ENCODE measurements at places on chromosomes 12 and 14.

DNA sequence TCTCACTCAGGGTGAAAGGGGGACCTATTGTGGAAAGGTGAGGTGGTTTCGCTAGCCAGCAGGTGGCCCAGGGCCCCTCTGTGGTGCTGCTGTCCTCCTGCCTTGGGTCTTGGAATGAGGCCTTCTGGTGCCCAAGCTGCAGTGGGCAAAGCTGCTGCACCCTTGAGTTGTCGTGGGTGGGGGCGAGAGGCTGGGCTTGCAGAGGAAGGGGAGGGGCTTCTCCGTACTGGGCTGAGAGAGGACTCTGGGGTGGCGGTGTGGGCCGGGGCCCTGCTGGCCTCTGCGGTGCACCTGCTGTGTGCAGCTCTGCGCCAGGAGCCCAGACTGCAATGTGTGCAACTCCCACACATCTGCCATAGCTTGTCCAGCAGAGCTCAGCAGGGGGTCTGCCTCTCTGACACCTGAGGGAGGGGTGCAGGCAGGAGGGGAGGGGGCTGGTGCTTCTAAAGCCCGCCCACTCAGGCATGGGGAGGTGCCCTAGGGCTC, 145.8 kb downstream of the KIF26A start:
- H3K27ac ChIP-seq, result no peak overlapping the region
- peaks cover 6% of the 10 kb centered on the region for H3K36me3 ChIP-seq
- H3K27me3 ChIP-seq, result peaks cover 5% of the 10 kb centered on the region
- no peak overlapping the region for H3K4me3 ChIP-seq
- no peaks in the 10 kb centered on the region for H3K4me1 ChIP-seq

DNA sequence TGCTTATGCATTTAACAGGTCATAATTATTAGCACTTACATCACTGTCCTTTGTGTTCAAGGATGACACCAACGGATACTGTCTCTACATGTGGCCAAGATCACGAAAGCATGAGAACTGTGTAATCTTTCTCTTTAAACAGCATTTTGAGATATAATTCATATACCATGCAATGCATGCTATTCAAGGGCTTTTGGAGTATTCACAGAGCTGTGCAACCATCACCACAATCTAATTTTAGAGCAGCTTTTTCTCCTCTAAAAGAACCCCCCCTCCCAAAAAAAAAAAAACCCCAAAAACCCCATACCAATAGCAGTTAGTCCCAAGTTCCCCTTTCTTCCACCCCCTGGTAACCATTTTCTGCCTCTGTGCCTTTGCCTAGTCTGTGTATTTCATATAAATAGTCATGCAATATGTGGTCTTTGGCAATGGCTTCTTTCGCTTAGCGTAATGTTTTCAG, 60.6 kb downstream of the SPRING1 start:
- DNase-seq, result no peak
- no peaks in the 10 kb centered on the region for H3K36me3 ChIP-seq
- H3K4me1 ChIP-seq, result peaks cover 15% of the 10 kb centered on the region

GRCh38 chr14:97290977-97291376, 493.8 kb downstream of the VRK1 start:
- H3K4me1 ChIP-seq, result no peaks in the 10 kb centered on the region
- no peak overlapping the region for H3K27ac ChIP-seq
- no peak for DNase-seq
- H3K36me3 ChIP-seq, result peaks cover 4% of the 10 kb centered on the region

DNA sequence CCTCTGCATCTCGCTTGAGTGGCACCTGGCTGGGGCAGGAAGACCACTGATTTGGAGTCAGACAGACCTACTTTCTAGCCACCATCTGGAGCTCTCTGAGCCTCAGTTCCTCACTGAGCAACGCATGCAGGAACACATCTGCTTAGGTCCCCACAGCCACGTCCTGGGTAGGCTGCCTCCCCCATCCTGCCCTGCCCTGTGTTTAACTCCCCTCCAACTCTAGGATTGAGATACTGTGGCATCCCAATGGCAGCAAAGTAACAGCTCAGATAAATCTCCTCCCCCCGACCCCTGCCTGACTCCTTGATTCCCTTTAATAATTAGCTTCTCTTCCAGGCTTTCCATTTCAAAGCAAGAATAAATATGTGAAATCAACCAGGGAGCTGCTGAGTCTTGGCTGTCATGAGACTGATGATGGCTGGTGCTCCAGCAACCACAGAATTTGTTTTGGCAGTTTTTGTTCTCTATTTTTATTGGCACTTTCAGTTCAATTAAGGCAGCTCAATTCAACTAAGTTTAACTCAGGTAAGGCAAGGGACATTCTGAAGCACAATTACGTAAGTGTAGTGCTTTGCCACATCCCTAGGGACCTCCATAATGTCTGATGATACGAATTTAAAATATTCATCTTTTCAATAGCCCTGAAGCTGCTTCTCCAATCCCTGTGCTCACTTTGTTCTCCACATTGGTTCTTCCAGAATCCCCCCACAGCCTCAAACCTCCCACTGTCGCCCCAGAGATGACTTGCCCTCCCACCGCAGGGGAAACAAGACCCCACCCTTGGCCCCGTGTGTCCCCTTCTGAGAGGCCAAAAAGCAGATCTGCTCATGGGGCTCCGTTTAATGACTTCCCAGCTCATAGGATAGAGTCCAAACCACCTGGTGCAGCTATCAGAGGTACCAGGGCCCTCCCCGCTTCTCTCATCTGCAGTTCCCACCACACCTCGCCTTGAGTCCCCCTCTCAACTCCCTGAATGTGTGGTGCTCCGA, 58.2 kb downstream of the ESR2 start:
- no peak overlapping the region for H3K4me3 ChIP-seq
- DNase-seq, result no peak
- H3K27me3 ChIP-seq, result peaks cover 28% of the 10 kb centered on the region
- H3K27ac ChIP-seq, result no peak overlapping the region
- no peaks in the 10 kb centered on the region for H3K36me3 ChIP-seq
- H3K4me1 ChIP-seq, result peaks cover 33% of the 10 kb centered on the region
